ENCODE measurements at places on chromosomes 6 and 20.

DNA sequence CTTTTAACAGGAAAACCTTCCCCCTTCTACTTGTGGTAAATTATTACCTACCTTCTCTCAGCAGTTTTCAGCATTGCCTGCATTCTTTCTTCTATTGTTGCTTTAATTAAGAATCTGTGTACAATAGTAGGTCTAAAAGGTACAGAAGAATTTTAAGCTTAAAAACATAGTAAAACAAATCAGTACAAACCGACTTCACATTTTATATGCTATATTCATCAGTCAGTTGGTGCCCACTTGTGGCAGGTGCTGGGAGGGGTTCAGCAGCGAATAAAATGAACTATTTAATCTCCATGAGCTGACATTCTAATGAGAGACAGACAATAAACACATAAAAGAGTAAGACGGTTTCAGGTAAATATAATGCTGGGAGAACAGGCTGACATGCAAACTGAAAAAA lies 73.4 kb upstream of the FBXO30 start:
- no peak for DNase-seq

DNA sequence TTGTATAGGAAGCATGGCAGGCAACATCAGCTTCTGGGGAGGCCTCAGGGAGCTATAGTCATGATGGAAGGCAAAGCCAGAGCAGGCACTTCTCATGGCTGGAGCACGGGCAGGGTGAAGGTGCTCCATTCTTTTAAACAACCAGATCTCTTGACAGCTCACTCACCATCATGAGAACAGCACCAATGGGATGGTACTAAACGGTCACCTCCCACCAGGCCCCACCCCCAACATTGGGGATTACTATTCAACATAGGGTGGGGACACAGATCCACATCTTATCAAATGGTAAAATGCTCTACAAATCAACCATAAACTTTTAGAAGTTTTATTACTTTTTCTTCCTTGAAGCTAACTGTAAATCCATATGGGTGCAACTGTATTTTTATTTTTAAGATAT lies 61.5 kb downstream of the MAP3K4 start:
- no peak for DNase-seq

- DNase-seq: no peak
Observed at GRCh38 chr6:38942442-38942841, 106.1 kb upstream of the GLP1R start.

GRCh38 chr6:16511723-16512489 lies 249.4 kb downstream of the ATXN1 start:
- DNase-seq: no peak

DNA sequence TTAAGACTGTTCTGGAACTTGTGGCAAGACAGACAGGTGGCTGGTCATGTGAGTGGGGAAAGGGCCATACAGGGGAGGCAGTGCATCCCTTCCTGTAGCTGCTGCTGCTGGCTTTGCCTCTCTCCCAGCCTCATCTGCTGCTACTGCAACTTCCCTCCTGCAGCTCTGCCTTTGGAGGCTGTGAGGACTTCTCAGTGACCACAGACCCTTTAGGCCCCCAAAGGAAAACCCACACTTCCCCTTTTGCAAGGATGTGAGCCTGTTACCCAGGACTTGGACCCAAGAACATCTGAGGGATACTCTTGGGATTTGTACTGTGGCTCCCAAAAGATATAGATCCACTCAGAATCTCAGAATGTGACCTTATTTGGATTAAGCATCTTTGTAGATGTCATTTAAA lies 91.0 kb downstream of the TMEM170B start:
- no peak for DNase-seq

Data from occipital lobe (tissue), 3 donors.